ENCODE measurements at places on chromosomes 1 and 21.

DNA sequence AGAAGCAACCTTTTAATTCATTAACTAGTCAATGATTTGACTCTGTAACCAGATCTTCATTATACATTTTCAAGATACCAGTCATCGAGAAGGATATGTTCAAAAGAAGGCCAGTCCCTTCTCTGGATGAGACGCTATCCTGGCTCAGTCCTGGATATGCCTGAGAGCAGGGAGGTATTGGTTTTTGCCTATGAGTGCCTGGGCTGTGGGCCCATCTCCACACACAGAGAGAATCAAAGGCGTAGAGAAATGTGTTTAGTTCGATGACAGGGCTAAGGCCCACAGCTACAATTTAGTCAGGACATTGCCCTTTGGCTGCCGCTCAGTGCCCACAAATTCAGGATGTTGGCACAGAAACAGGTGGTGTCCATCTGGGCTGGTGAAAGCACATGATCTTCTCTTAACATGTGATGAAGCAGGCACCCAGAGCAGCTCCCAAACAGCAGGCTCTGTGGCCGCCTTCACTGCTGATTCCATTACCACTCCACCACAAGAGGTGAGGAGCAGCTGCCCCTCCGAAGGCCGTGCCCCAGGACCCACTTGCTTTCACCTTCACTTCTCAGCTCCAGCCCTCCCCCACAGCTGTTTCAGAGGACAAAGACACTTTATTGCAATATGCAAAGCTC is 24.7 kb downstream of the ACKR1 start:
- DNase-seq, result no peak

- DNase-seq, result no peak
Measured at GRCh38 chr1:182198006-182198605, 136.6 kb upstream of the ZNF648 start.

DNA sequence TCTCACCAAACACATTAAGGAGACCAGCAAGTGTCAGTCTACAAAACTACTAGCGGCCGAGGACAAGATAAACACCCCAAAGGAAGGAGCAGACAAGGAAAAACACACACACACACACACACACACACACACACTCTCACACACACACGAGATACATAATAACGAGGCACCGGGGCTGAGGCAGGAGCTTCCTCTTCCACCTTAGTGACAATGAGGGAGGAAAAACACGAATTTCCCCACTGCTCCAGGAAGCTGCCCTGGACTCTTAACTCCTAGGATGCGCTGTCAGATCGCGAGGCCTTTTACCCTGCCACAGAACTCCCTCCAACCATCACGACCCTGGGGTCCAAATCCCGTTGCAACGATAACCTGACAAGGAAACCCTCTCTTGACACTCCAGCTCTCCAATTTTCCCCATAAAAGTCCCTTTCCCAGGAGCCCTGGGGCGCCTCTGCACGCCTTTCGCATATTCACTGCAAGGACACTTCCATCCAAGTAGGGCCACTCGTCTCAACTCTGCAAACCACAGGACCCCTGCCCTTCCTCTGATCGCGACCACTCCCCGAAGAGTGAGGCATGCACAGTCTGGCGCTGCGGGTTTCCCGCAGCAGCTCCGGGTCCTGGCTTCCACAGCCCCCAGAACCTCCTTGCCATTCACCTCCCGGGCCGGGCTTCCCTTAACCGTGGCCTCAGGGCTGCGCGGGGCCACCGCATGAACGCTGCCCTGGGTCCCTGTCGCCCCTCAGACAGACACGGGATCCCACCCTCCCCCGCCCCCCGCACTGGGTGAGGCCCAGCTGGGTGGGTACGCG is 581 bp downstream of the ETV3 start:
- DNase-seq, result no peak

DNA sequence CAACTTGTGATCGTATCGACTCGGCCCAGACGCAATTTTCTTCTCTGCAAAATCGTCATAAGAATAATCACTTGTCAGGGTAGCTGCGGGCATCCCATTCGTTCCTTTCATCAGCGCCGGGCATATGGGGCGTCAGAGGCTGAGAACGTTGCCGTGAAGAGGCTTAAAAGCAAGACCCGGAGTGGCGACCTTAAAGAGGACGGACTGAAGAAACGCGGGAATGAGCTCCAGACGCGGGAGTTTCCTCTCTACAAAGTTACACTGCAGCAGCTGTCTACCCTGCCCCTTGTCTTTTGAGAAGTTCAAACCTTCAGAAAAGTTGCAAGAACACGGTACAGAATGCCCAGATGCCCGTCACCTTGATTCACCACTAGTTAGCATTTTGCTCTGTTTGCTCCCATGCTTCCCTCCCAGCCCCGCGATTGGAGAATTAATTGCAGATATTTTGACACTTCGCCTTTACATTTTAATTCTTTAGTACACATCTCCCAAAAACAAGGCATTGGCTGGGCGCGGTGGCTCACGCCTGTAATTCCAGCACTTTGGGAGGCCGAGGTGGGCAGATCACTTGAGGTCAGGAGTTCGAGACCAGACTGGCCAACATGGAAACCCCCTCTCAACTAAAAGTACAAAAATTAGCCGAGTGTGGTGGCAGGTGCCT is 967 bp downstream of the CENPS start:
- DNase-seq, result no peak

DNA sequence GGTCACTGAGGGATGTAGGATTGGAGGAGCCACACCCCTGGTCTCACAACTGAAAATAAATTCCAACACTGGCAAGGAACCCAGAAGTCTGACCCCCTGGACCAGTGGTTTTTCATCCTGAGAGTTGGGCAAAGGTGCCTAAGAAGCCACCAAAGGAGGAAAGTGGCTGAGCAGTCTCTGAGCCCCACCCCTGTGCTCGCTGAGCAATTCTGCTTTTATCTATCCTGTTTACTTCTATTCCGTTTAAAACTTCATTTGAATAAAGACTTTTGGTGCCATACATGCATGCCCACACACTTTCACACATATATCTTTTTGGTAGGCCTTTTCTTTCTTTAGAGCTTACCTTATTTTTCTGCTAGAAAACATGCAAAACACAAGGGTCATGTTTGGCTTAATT is 13.9 kb upstream of the CD53 start:
- no peak for DNase-seq

- no peak for DNase-seq
Measured at GRCh38 chr21:28592205-28592865, 400.3 kb downstream of the LTN1 start.

DNA sequence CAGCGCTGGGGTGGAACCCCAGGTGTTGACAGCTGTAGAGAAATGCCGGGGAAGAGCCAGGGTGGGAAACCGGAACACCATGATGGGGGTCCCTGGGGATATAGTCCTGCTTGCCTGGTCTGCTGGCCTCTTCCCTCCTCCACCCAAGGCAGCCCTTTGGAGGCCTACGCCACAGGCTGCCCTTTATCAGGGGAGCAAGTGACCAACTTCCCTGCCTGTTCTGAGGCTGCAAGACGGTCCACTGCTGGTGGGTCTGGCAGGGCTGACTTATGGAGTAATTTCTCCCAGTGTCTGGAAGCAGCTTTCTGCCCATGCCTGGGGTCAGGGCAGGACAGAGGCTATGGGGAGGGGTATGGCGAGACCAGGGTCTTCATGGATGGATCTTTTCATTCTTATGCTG is 50.8 kb upstream of the EDN2 start:
- no peak for DNase-seq

DNA sequence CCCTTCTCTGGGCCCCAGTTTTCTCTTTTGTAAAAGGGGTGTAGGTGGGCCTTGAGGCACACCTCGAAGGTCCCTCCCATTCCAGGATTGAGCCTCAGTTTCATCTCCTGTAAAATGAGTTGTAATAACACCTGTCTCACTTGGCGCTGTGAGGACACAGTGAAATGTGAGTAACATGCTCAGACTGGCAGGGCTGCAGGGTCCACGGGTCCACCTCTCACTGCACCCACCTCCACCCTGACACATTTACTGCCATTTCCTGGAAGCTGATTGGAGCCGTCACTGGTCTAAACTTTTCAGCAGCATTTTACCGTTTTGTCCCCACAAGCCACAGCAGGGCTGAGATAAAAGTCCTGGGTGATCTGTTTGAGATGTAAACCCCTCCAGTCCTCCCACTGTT is 398.0 kb downstream of the PTPRU start:
- no peak for DNase-seq

DNA sequence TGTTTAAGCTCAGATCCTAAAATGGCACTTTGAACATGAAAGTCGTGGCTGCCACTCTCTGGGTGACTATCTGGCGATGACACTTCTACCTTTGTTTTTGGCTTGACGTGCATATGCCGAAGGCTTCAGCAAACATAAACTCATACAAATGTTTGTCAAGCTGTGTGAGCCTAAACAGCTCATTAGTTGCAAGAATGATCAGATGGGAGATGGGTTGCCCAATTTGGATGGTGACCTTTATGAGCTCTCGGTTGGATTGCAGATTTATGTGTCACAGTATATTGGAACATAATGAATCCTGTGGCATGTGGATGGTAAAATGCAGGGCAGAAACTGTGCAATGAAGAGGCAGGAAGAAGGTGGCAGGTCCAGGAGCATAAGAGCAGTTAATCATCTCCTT is 229.3 kb downstream of the DISC1 start:
- DNase-seq, result no peak

GRCh38 chr1:116231752-116232151 is 120.6 kb downstream of the MAB21L3 start:
- DNase-seq, result no peak

- no peak for DNase-seq
Measured at GRCh38 chr1:221067721-221068120, 188.5 kb downstream of the HLX start.

DNA sequence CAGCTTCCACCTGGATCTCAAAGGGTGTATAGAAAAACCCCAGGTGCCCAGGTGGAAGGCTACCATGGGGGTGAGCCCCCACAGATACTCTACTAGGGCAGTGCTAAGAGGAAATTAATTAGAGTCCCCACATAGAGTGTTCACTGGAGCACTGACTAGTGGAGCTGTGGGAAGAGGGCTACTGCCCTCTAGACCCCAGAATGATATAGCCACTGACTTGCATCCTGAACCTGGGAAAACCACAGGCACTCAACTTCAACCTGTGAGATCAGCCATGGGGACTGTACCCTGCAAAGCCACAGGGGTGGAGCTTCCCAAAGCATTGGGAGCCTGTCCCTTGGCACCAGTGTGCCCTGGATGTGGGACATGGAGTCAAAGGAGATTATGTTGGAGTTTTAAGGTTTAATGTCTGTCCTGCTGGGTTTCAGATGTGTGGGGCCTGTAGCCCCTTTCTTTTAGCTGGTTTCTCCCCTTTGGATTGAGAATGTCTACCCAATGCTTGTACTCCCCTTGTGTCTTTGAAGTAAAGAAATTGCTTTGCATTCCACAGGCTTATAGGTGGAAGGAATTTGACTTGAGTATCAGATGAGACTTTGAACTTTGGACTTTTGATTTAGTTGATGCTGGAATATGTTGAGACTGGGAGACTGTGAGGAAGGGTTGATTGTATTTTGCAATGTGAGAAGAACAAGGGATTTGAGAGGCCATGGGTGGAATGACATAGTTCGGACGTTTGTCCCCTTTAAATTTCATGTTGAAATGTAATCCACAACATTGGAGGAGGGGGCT is 31.8 kb upstream of the CDC14A start:
- DNase-seq, result no peak

- no peak for DNase-seq
Measured at GRCh38 chr1:210978974-210979354, 155.0 kb downstream of the KCNH1 start.

GRCh38 chr1:160284220-160284781 is 632 bp downstream of the PEX19 start:
- no peak for DNase-seq
